GM23338 (cell line): ENCODE measurements at places on chromosomes 2 and 18. TPM values are rescaled to one million over a fixed set of nuclear protein-coding genes. Genes with fewer than 3 reads are reported as not detected.
A peak's percentile ranks its signal among the peaks of the same experiment; 100 is the strongest.

The CPLX4 gene
- not detected in 2 replicates for total RNA-seq

The CSRNP3 gene
- 3.0 and 3.8 TPM in 2 replicates for total RNA-seq

The CDH20 gene
- 0.31 and 1.0 TPM in 2 replicates for total RNA-seq

The PSTPIP2 gene
- 1.3 and 2.6 TPM in 2 replicates for total RNA-seq

The HOXD10 gene
- not detected in 2 replicates for total RNA-seq

The MATN3 gene
- total RNA-seq = 6.4 and 7.0 TPM in 2 replicates

The ADAM17 gene
- 23.5 and 24.7 TPM in 2 replicates for total RNA-seq

DNA sequence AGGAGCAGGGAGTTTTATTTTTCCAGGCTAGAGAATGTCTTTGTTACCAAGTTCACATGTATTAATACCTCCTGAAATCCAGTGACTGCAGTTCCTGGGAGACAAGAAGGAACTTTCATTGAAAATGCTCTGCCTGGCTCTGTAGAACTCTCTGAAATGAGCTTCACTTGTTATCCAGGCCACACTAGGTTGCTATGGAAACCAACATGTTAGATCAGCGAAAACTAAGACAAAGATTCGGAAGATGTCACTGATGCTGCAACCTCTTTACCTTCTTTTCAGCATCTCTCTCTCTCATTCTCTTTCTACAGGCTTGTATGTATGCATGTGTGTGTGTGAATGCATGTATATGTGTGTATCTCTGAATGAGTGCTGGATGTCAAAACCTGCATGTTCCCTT is 218.5 kb downstream of the TRIB2 start:
- DNase-seq = peak; percentile 65

GRCh38 chr2:128424406-128425171 is 105.9 kb upstream of the HS6ST1 start:
- DNase-seq = no peak

DNA sequence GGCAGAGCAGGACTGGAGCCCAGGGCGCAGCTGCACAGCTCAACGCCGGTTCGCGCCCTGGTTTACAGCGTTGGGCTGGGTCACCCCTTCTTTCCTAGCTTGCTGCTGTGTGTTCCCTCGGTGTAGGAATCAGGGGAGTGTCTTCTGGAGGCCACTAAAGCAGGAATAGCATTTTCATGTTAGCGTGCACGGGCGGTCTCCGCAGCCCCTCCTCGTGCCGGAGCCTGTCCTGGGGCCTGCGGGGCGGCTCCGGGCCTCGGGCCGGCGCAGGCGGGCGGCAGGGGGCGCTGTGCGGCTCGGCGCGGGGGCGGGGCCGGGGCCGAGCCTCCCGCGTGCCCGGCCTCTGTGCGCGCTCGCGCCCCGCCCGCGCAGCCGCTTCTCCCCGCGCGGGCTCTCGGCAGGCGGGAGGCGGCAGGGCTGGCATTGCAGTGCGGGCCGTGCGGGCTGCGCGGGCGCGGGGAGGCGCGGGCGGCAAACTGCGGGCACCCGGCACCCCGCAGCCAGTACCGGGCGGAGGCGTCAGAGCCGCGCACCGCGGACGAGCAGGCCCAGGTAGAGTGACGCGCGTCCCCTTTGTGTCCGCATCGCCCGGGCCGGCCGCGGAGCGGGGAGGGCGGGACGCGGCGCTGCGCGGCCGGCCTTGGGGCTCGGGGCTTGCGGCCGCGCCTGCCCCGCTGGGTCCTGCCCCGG is at the start of gene RNF144A:
Gene RNF144A, plus strand, starts transcription at position 342 of the 690 bp plus-strand sequence. CDS start 79,515 bp downstream, outside the sequence.
- peak; percentile 67 for DNase-seq

DNA sequence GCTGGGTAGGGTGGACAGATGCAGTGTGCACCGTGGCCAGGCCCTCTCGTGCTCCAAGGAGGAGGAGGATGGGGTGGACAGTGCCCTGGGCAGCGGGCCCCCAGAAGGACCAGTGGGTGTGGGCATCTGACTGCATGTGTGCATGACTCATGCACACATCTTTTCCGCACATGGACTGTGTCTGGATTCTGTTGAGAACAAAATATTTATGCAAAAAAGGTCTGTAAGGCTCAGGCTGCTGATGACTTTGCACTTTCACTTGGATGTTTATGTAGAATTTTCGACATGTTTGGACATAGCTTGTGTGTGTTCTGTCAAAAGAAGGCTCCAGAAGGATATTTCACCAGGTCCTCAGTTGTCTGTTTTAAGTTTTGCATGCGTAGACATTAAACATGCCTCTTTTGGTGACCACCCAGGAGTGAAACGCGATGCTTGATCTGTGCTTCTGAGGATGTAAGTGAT is 45.6 kb downstream of the MTCL1 start:
- no peak for DNase-seq

GRCh38 chr2:178863856-178864620 is 56.8 kb upstream of the TTN start:
- DNase-seq = peak; percentile 53

DNA sequence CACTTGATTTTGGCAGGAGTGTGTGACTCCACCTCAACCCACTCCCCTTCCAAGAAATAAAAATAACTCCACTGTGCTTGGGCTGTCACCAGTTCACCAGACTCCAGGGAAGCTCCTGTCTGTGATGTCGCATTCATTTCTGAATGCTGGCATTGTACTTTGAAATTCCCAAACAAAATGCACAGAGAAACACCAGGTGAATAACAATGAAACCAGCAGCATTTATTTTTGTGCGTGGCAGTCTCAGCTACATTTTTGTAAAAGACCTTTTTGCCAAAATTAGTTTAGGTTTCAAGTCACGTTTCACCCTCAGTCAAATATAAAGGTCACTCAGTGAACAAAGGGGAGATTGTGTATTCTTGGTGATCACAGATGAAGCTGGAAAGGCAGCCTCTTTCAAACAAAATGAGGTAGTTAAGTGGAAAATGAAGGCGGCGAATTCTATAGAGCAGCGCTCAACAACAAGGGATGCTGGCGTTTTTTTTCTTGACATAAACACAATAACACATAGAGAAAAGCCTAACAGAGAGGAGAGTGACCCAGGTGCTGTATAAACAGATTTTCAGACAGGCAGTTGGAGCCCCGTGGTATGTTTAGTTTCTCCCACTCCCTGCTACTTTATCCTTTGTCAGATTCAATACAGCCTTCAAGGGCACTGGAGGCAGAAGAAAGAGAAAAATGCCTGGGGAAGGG is 210.3 kb upstream of the GCFC2 start:
- DNase-seq = peak; percentile 17

- DNase-seq = no peak
These were observed 57.9 kb downstream of the EPC2 start for GRCh38 chr2:148702475-148702874.

- no peak for DNase-seq
These were observed 69.6 kb downstream of the ICOS start for GRCh38 chr2:204005940-204006721.

- DNase-seq = no peak
These were observed 67.1 kb upstream of the YWHAQ start for GRCh38 chr2:9697909-9698308.

GRCh38 chr2:147293991-147294824 is 550.6 kb upstream of the ACVR2A start:
- no peak for DNase-seq

DNA sequence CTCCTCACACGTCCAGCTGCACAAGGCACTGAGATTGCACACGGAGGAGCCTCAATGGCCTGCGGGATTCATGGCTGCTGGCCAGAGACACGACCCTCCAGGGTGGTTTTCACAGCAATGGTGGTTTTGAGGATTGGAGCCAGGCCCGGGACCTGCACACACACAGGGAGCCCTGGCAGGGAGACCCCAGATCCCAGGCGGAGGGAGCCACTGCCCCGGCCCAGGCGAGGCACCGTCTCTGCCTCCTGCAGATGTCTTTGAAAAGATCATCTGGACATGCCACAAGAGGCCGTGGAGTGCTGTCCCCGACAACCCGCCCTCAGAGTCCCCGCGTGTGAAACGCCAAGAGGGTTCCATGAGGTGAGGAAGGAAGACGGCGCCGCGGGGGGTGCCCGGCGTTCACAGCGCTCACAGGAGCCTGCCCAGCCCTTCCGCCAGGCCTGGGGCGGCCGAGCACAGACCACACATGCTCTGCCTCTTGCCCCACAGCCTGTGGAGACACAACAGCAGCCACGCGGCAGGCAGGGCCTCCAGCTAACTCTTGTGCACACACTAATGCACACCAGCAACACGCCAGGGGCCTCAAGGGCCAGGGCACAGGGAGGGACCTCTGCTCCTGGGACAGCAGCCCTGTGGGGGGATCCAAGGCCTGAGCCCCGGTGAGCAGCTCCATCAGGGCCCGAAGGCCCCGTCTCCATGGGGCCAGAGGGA is 72.8 kb upstream of the CTDP1 start:
- DNase-seq = no peak

- no peak for DNase-seq
These were observed 323.0 kb downstream of the TSN start for GRCh38 chr2:122078451-122078850.

- peak; percentile 83 for DNase-seq
These were observed at the start of gene ARHGEF4 for GRCh38 chr2:130836501-130837174. Gene ARHGEF4 (plus strand): TSS chr2:130836914. CDS start chr2:130836954, 40 bp downstream.

DNA sequence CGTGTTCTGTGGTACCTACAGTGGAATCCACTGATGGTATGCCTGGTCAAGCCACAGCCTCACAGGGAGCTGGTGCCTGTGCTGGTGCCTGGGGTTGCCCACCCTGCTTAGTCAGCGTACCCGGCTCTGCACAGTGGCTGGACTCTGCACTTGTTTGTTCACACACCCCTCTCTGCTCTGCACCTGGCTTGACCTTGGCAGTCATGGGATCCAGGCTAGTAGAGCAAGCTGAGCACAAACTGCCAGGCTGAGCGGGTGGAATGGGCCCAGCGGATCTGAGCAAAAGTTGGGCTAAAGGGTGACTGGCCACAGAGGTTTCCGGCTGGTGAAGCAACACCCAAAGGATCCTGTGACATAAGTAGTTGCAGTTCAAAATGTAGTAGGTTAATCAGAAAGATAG is 163.5 kb downstream of the CDH19 start:
- no peak for DNase-seq

DNA sequence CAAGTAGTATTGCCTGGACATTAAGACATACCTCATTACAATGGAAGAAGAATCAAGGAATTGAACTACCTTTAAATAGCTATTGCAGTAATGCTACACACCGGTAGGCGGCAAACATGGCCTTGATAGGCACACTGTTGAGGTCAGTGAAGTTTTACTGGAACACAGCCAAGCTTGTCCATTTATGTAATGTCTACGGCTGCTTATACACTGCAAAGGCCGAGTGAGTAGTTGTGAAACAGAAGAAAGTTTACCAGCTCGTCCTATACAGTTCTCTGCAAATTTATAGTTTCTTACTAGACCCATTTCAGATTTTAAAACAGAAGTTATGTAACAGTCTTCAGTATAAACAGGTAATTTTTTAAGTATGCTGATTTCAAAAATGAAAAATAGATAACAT is 38.8 kb downstream of the PPP4R1 start:
- DNase-seq = peak; percentile 83

GRCh38 chr2:169007941-169008340 is 23.2 kb downstream of the ABCB11 start:
- DNase-seq = peak; percentile 4

DNA sequence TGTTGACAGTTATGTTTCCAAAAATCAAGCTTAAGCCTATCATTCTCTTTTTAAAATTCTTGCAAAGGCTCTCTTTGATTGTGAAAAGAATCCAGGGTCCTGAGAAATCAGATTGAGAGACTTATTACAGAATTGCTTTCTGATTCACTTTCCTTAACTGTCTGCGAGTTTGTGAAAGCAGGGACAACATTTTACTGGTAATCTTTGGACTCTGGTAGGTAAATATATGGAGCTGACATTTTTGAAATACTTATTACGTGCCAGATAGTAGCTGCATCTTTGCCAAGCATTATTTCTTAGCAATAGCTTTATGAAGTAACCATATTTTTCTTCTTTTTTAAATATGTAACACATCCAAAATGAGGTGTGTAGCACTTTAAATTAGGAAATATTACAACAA is 570.9 kb downstream of the CMPK2 start:
- no peak for DNase-seq

DNA sequence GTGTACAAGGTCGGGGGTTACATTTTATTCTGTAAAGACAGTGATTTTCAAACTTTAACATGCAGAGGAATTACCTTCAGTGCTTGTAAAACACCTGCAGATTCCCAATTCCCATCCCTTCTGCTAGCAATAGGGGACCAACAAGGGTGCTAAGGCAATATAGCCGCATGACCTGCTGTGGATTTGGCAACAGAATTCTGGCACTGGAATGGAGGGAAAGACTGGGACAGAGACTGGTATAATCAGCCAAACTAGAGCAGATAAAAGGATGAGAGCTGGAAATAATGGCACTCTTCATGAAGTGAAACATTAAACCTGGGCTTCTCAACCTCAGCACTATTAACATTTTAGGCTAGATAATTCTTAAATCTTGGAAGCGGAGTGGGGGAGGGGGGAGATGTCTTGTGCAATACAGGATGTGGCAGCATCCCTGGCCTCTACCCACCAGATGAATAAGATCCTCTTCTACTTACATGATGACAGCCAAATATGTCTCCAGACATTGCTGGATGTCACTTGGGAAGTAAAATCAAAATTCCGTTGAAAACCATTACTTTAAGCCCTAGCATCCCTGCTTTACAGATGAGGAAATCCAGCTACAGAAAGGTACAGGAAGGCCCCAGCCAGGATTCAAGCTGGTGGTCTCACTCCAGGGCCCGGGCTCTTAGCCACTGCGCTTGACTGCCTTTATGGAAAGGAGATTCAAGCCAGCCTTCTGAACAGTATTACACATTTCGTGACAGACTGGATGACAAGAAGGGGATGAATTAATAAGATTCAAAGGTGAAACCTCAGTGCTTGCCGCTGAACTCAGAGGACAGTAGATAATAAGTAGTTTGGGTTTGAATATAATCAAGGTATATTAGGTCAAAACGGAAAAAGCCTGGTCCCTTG is 1.7 kb downstream of the EVA1A start:
- DNase-seq = no peak

GRCh38 chr2:25316101-25316500 is 25.6 kb downstream of the DNMT3A start:
- DNase-seq = no peak

- no peak for DNase-seq
These were observed 20.4 kb downstream of the UBXN4 start for GRCh38 chr2:135762022-135762421.

DNA sequence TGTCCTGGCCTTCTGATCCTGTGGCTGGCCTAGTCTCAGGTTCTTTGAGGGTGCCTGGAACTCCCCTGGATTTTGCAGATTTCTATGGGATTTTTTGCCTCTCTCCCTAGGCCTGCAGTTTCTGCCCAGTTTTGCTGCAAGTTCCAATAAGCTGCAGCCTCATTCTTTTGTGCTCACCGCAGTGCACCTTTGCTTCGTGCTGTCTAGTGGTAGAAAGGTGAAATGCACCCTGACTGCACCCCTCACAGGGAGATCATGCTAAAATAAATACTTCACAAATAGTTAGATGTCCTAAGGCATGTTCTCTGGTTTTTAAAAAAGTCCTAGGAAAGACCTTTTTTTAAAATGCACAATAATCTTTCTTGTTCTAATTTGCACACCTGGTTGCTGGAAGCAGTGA is 72.5 kb downstream of the GNAL start:
- peak; percentile 68 for DNase-seq

- no peak for DNase-seq
These were observed 17.7 kb upstream of the SERPINB2 start for GRCh38 chr18:63869851-63870250.

GRCh38 chr2:17519486-17519885 is 1.2 kb upstream of the RAD51AP2 start:
- peak; percentile 15 for DNase-seq
